ENCODE measurements at places on chromosomes 11 and 22.
A peak's percentile ranks its signal among the peaks of the same experiment; 100 is the strongest.

- DNase-seq, result no peak
Measured at GRCh38 chr11:123562158-123562557, 92.3 kb downstream of the SCN3B start.

GRCh38 chr22:33687464-33687863, 232.8 kb downstream of the LARGE1 start:
- no peak for DNase-seq

DNA sequence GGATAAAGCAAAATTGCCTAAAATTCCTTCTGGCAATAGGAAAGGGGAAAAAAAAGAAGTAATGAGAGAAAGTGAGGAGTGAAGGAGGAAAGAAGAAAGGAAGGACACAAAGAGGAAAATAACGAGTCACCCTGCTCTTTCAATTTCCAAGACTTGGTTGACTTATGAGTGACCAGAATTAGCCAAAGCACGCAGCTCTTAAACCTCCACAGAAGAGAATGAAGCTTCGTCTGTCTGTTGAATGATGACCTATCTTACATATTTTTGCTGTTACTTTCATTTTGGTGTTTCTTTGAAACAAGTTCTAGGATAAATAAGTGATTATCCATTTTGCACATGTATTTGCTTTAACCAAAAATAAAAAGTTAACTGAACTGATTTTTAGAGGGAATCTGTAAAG, 728 bp downstream of the MMP27 start:
- no peak for DNase-seq

- peak; percentile 80 for DNase-seq
Measured at GRCh38 chr11:70108250-70108649, 30.1 kb downstream of the ANO1 start.

- no peak for DNase-seq
Measured at GRCh38 chr11:28592141-28592540, 484.0 kb downstream of the METTL15 start.

- no peak for DNase-seq
Measured at GRCh38 chr22:28424427-28425080, 255.1 kb downstream of the TTC28 start.

Data from islet precursor cell (in vitro differentiated cells).